ENCODE measurements at places on chromosomes 6 and 20. TPM values are rescaled to one million over a fixed set of nuclear protein-coding genes. Genes with fewer than 3 reads are reported as not detected.
A peak's percentile ranks its signal among the peaks of the same experiment; 100 is the strongest.

GRCh38 chr6:7914311-7914710 is 3.7 kb upstream of the TXNDC5 start:
- DNase-seq: no peak

DNA sequence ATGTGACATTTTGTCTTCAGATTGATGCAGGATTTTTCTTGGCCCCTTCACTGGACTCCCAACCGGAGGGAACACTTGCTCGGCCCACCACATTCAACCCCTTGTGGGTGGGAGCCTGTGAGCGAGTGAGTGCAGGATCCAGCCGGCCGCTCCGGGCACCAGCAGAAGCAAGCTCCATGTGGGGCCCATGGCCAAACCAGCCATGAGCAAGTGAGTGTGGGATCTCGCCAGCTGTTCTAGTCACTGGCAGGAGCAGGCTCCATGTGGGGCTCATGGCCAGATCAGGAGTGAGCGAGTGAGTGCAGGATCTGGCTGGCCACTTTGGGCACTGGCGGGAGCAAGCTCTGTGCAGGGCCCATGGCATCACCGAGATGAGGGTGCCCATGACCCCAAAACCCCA is 42.6 kb downstream of the OSTM1 start:
- DNase-seq: no peak

The SPTLC3 gene
- total RNA-seq: 0.06 TPM

DNA sequence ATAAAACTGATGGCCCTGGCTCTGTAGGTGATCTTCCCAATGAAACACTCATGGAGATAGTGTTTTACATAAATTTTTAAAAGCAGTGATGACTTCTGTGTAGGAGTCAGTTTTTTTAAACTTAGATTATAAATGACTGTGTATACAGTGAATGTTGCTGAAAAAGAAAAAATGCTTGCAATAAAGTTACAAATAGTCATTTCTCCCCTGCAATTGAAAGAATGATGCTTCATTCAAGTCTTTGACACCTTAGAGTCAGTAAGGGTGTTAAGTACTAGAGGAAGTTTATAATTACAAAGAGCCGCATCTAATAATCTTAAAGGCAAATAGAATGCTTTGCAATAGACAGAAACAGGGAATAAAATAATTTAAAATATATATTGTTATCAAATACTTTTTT is 27.6 kb downstream of the ZNF292 start:
- no peak for DNase-seq

DNA sequence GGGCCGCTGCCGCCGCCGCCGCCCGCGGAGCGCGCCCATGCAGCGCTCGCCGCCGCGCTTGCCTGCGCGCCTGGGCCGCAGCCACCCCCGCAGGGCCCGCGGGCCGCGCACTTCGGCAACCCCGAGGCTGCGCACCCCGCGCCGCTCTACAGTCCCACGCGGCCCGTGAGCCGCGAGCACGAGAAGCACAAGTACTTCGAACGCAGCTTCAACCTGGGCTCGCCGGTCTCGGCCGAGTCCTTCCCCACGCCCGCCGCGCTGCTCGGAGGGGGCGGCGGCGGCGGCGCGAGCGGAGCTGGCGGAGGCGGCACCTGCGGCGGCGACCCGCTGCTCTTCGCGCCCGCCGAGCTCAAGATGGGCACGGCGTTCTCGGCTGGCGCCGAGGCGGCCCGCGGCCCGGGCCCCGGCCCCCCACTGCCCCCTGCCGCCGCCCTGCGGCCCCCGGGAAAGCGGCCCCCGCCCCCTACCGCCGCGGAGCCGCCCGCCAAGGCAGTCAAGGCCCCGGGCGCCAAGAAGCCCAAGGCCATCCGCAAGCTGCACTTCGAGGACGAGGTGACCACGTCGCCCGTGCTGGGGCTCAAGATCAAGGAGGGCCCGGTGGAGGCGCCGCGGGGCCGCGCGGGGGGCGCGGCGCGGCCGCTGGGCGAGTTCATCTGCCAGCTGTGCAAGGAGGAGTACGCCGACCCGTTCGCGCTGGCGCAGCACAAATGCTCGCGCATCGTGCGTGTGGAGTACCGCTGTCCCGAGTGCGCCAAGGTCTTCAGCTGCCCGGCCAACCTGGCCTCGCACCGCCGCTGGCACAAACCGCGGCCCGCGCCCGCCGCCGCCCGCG is 730 bp downstream of the INSM1 start:
- peak; percentile 22 for DNase-seq

The XKR7 gene
- 0.04 TPM for total RNA-seq

The CASS4 gene
- total RNA-seq: 0.28 TPM

The LAMP5 gene
- total RNA-seq: not detected

DNA sequence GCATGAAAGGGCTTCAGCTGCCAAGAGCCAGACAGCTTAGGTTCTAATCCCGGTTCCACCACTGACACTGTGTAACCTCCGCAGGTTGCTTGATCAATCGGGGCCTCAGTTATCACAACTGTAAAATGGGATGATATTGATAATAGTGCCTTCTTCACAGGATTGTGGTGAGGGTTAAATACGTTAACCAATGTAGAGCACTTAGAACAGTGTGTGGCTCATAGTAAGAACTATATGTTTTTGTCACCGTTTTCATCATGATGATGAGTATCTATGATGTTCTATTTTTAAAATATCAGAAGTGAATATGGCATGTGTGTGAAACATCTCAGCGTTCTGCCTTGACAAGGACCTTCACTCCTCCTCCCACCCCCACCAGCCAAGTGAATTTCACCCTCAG is 10.3 kb upstream of the MAPK13 start:
- DNase-seq: no peak

- DNase-seq: no peak
Measured at GRCh38 chr6:69064226-69064625, 429.1 kb downstream of the ADGRB3 start.

The SESN1 gene
- total RNA-seq: 4.1 TPM

- peak; percentile 63 for DNase-seq
Measured at GRCh38 chr6:132937466-132937906, 123.1 kb downstream of the RPS12 start.

GRCh38 chr6:111474106-111474505 is 8.9 kb downstream of the REV3L start:
- DNase-seq: no peak

DNA sequence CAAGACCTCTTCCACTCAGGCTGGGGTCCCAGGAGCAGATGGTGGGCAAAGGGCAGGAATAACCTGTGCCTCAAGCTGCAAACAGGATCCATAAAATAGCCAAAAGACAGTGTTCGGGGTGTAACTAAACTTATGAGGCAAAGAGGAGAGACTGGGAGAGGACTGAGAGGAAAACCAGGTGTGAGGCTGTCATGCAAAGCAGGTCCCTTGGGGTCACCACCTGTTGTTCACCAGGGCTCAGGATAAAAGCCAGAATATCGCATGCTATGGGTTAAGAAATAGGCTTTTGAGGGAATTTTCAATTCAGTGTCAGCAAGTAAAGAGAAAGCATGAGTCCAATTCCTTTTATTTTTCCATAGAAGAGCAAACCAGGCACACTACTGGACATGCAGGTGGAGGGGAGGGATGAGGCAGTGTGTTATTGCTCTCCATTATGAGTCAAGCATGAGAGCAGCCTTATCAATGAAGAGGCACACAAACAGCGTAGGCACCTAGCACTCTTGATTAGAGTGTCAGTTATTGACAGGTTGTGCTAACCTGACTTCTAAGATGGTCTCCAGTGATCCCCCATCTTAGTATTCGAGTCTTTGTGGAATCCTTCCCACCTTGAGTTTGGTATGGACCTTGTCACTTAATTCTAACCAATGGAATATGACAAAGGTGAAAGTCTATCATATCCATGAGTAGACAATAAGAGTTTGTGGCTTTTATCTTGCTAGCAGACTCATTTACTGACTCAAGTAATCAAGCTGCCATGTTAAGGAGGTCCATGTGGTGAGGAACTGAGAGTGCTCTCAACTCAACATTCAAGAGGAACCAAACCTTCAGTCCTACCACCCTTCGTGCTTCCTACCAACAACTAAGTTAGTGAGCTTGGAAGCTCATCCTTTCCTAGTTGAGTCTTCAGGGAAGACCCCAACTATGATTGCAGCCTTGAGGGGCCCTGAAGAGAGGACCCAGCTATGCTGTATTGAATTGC is 18.8 kb downstream of the HLA-E start:
- no peak for DNase-seq

DNA sequence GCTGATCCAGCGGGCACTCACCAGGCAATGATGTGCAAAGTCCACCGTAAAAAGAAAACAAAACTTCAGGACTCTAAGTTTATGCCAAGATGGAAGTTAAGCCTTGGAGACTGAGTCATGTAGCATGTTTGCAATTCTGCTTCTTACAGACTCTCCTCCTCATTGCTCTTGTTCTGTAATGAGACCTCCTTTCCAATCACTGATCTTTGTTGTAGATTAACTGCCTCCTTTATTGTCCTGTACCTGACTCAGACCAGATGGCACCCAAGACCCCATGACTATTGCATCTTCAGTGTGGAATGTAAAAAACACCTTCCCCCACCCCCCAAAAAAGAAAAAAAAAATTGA is 11.2 kb downstream of the NEU1 start:
- DNase-seq: no peak

DNA sequence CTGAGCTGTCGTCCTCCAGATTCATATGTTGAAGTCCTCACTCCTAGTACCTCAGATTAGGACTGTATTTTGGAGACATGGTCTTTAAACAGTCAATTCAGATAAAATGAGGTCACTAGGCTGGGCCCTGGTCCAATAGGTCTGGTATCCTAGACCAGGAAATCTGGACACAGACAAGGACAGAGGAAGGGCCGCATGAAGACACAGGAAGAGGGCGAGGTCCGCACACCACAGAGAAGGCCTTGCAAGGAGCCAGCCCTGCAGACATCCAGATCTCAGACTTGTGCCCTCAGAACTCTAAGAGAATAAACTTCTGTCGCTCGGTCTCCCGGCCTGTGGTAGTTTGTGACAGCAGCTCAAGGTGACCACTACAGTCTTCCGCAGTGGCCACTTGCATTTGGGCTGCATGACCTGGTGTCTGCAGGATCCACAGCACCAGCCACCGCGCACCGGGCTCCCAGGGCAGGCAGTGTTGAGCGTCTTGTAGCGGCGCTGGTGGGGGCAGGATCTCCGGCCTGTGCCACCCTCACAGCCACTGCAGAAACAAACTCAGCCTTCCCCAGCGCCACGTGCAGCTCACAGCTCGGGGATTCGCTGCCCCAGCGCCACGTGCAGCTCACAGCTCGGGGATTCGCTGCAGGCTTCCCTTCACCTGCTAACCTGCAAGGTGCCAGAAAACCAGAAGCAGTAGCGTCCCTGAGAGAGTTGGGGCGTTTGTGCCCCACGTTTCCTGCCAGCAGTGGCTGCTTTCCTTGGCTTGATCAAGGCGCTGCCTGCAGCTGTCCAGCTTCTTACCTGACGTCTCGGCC is 6.0 kb upstream of the RBM38 start:
- no peak for DNase-seq

DNA sequence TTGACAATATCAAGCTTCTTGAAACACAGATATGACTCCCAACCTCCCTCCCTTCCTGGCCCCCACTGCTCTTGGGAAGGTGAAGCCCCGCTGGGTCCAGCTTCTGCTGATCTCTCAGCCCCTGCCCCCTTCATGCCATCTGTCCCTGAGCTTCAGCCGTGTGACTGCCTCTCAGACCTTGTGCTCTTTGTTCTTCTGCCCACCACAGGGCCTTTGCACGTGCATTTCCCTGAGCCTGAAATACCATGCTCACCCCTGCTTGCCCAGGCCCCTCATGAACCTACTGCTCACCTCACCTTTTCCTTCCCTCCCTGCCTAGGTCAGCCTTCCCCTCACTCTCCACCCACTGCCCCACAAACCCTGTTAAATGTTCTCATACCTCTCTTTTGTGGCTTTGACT is 241.7 kb upstream of the PMEPA1 start:
- no peak for DNase-seq

DNA sequence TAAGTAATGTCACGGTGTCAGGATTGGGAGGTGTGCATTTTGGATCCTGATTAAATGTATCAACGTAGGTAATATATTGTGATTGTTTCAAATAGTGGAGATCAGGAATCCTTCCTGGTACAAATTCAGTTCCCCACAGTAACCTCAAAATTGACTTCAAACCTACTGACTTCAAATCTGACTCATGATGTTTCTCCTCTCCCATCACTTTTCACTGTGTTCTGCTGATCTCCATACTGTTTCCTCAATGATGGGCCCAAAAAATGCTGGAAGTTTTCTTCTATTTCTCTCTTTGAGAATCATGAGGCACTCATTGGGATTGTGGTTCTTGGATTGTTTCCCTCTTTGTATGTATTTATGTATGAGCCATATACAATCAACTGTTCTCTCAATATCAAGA is 35.9 kb downstream of the LAMA2 start:
- DNase-seq: no peak

- DNase-seq: no peak
Measured at GRCh38 chr20:57999465-58000111, 228.9 kb downstream of the ANKRD60 start.

DNA sequence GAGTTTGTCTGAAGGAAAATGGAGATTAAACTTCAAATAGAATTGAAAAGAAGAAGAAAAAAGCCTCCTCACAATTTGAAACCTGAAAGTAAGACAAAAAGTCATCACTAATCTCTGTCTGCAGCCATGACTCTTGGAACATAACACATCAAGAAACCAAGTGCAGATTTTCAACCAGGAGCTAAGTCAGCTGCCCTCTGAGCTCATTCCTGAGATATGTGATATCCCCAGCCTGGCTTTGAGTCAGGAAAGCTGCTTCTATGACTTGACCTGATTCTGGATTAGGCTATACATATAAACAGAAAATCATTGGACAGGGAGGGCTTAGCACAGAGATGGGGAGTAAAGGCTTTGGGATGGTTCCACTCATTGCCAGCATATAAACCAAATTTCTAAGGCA is 891.4 kb downstream of the TFAP2A start:
- DNase-seq: no peak

GRCh38 chr6:65776332-65776731 is 69.3 kb upstream of the EYS start:
- no peak for DNase-seq

All from A673 (cell line).